ENCODE measurements at places on chromosomes 5 and 9. TPM values are rescaled to one million over a fixed set of nuclear protein-coding genes. Genes with fewer than 3 reads are reported as not detected.

DNA sequence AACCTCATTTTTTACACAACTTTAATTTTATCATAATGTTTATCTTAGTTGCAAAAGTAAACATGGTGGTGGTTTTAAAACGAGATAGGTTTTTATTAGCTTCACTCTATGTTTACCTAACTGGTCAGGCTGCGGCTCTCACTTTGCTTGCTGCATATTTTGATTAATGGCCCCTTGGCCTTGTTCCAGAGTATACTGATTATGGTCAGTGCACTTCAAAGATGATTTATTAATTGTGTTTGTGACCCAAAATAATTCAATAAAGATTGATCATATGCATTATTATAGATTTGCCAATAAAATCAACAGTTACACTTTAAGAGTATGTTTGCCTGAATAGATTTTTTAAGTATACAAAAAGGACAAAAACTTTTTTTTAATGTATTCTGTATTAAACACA, 188.0 kb downstream of the XRCC4 start:
- H3K27me3 ChIP-seq, result no peaks in the 10 kb centered on the region
- no peaks in the 10 kb centered on the region for H3K4me1 ChIP-seq
- no peak overlapping the region for H3K27ac ChIP-seq
- H3K36me3 ChIP-seq, result no peaks in the 10 kb centered on the region
- no peak overlapping the region for H3K4me3 ChIP-seq

Gene COL15A1
- total RNA-seq, result 0.12 TPM

GRCh38 chr5:150408231-150408943, 4.3 kb downstream of the CD74 start:
- peaks cover 32% of the 10 kb centered on the region for H3K36me3 ChIP-seq
- no peaks in the 10 kb centered on the region for H3K27me3 ChIP-seq
- peaks cover 40% of the 10 kb centered on the region for H3K4me1 ChIP-seq
- H3K27ac ChIP-seq, result peak overlapping the region; percentile 31

Gene PLCXD3
- total RNA-seq, result not detected

Gene PCDHB13
- total RNA-seq, result not detected

DNA sequence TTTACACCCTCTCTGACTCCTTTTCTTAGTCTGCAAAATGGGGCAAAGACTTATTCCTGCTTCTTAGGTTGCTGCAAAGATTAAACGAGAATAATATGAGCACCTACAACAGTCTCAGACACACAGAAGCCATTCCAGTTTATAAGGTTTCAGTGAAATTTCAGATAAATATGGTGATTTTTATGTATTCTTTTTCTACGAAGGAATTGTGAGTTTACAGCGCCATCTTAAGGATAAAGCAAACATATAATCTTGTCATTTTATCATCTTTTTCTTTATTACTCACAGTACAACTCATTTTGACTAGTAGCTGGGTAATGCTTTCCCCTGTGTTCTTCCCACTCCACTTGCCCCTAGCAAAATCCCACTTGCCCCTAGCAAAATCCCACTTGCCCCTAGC, 29.2 kb upstream of the SMC5 start:
- no peak overlapping the region for H3K27ac ChIP-seq
- H3K4me1 ChIP-seq, result no peaks in the 10 kb centered on the region
- no peaks in the 10 kb centered on the region for H3K36me3 ChIP-seq
- H3K4me3 ChIP-seq, result no peak overlapping the region

- H3K36me3 ChIP-seq, result peaks cover 4% of the 10 kb centered on the region
- DNase-seq, result no peak
- no peak overlapping the region for H3K27ac ChIP-seq
Observed at GRCh38 chr5:74626386-74627222, 13.9 kb downstream of the ENC1 start.

GRCh38 chr9:76433836-76434235, 25.1 kb upstream of the GCNT1 start:
- no peak overlapping the region for H3K27ac ChIP-seq
- H3K4me3 ChIP-seq, result no peak overlapping the region
- no peaks in the 10 kb centered on the region for H3K36me3 ChIP-seq
- no peak for DNase-seq
- no peaks in the 10 kb centered on the region for H3K27me3 ChIP-seq

- peaks cover 6% of the 10 kb centered on the region for H3K4me1 ChIP-seq
- DNase-seq, result no peak
- peak overlapping the region; percentile 69 for H3K27ac ChIP-seq
- no peaks in the 10 kb centered on the region for H3K27me3 ChIP-seq
- H3K36me3 ChIP-seq, result no peaks in the 10 kb centered on the region
Observed at GRCh38 chr5:92505925-92506324, 1075.1 kb downstream of the NR2F1-AS1 start.

- no peak for DNase-seq
- peak overlapping the region; percentile 59 for H3K27ac ChIP-seq
- no peak overlapping the region for H3K4me3 ChIP-seq
- peaks cover 80% of the 10 kb centered on the region for H3K4me1 ChIP-seq
Observed at GRCh38 chr5:134138416-134139376, 24.2 kb downstream of the TCF7 start.

Gene CAMK4
- 139 TPM for total RNA-seq

- H3K4me3 ChIP-seq, result no peak overlapping the region
- DNase-seq, result no peak
- no peak overlapping the region for H3K27ac ChIP-seq
- no peaks in the 10 kb centered on the region for H3K27me3 ChIP-seq
- peaks cover 52% of the 10 kb centered on the region for H3K36me3 ChIP-seq
Observed at GRCh38 chr5:169772688-169773087, 135.6 kb downstream of the DOCK2 start.

- H3K4me3 ChIP-seq, result no peak overlapping the region
- no peaks in the 10 kb centered on the region for H3K36me3 ChIP-seq
- H3K27ac ChIP-seq, result no peak overlapping the region
- peaks cover 2% of the 10 kb centered on the region for H3K27me3 ChIP-seq
- peaks cover 11% of the 10 kb centered on the region for H3K4me1 ChIP-seq
Observed at GRCh38 chr5:139543423-139543991, 17.6 kb upstream of the UBE2D2 start.

- H3K27ac ChIP-seq, result peak overlapping the region; percentile 97
- no peaks in the 10 kb centered on the region for H3K27me3 ChIP-seq
- H3K36me3 ChIP-seq, result peaks cover 76% of the 10 kb centered on the region
- H3K4me1 ChIP-seq, result peaks cover 85% of the 10 kb centered on the region
- peak; percentile 94 for DNase-seq
Observed at GRCh38 chr5:151213803-151214613, 9.9 kb downstream of the CCDC69 start.

GRCh38 chr9:104339692-104340091, 164.4 kb upstream of the OR13F1 start:
- H3K27ac ChIP-seq, result no peak overlapping the region
- no peaks in the 10 kb centered on the region for H3K27me3 ChIP-seq
- no peak overlapping the region for H3K4me3 ChIP-seq
- no peaks in the 10 kb centered on the region for H3K4me1 ChIP-seq
- DNase-seq, result no peak

DNA sequence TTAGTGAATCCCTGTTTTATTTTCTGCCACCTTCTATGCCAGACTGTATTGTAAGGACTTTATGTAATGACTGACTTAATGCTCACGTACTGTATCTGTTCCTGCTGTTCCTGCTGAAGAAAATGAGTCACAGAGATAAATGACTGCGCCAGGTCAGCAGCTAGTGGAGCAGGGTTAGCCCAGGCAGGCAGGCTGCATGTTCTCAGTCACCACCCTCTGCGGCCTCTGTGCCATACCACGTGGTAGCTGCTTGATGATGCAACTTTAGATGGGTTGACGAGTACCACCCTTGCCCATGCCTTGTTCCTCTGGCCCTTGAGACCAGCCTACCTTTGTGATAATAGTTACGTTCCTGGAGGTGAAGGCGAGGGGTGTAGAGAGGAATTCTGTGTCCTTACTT, 161.9 kb downstream of the TRIO start:
- no peaks in the 10 kb centered on the region for H3K4me1 ChIP-seq
- H3K36me3 ChIP-seq, result no peaks in the 10 kb centered on the region
- no peak for DNase-seq
- H3K27me3 ChIP-seq, result no peaks in the 10 kb centered on the region
- no peak overlapping the region for H3K27ac ChIP-seq
- H3K4me3 ChIP-seq, result no peak overlapping the region

DNA sequence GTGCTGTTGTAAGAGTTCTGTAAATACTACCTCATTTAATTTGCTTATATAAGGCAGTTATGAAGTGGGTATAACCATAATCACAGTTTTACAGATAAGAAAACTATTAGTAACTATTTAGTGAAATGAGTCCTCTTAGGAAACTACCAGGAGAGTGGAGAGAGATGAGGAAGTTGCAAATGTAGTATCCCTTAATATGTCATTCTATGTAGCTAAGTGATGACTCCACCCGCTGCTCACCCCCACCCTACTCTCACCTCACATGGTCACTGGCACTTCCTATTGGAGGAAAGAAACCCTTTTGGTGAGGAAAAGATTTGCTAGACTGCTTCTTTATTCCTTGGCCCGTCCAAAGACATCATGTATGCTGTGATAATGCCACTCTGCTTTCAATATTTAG, 241.8 kb upstream of the SLC24A2 start:
- no peak overlapping the region for H3K27ac ChIP-seq
- H3K27me3 ChIP-seq, result peaks cover 2% of the 10 kb centered on the region
- no peak overlapping the region for H3K4me3 ChIP-seq

DNA sequence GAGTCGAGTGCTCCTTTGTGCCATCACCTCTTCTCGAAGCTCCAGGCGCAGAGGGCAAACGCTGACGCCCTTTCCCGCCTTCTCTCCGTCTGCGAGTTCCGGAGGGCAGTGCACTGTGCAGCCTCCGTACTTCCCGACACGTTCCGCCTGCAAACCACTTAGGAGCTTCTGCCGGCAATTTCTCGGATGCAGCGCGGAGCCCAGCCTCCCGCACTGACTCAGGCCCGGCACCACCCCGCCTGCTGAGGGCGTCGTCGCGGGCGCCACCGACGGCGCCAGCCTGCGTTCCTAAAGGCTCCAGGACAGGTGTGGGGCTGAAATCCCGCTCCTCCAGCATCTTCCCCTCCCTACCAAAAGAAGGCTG, 9.3 kb upstream of the TRIM36 start:
- no peak overlapping the region for H3K27ac ChIP-seq
- no peak overlapping the region for H3K4me3 ChIP-seq
- DNase-seq, result no peak
- no peaks in the 10 kb centered on the region for H3K36me3 ChIP-seq
- peaks cover 10% of the 10 kb centered on the region for H3K4me1 ChIP-seq

- H3K36me3 ChIP-seq, result peaks cover 81% of the 10 kb centered on the region
- no peak overlapping the region for H3K4me3 ChIP-seq
- H3K27ac ChIP-seq, result peak overlapping the region; percentile 81
- DNase-seq, result no peak
Observed at GRCh38 chr5:134133995-134134541, 19.6 kb downstream of the TCF7 start.

Gene WASHC1
- 10.3 TPM for total RNA-seq

Gene PCDHA9
- not detected for total RNA-seq

GRCh38 chr5:56566374-56567249, 248.7 kb upstream of the MAP3K1 start:
- H3K4me1 ChIP-seq, result peaks cover 14% of the 10 kb centered on the region
- H3K27ac ChIP-seq, result no peak overlapping the region
- no peaks in the 10 kb centered on the region for H3K36me3 ChIP-seq

GRCh38 chr9:120368799-120369198, 211.2 kb downstream of the CDK5RAP2 start:
- no peaks in the 10 kb centered on the region for H3K27me3 ChIP-seq
- H3K4me1 ChIP-seq, result no peaks in the 10 kb centered on the region
- DNase-seq, result no peak
- H3K4me3 ChIP-seq, result no peak overlapping the region
- no peak overlapping the region for H3K27ac ChIP-seq

- no peak for DNase-seq
- H3K36me3 ChIP-seq, result no peaks in the 10 kb centered on the region
- H3K4me3 ChIP-seq, result no peak overlapping the region
- H3K4me1 ChIP-seq, result no peaks in the 10 kb centered on the region
Observed at GRCh38 chr5:158979749-158980521, 119.8 kb downstream of the EBF1 start.

Data from activated CD4-positive, alpha-beta T cell treated with anti-CD3 and anti-CD28 coated beads, Interleukin-2, amount 10 ng/mL, durations not matched to agents 7 days and 5 days (primary cell).